ENCODE measurements at places on chromosomes 5 and 9.

GRCh38 chr5:149110406-149110805 is 30.9 kb upstream of the ABLIM3 start:
- DNase-seq: no peak

- no peak for DNase-seq
These were observed 75.5 kb upstream of the PRRC1 start for GRCh38 chr5:127441799-127442484.

- no peak for DNase-seq
These were observed 176.1 kb downstream of the PCSK1 start for GRCh38 chr5:96256795-96257470.

DNA sequence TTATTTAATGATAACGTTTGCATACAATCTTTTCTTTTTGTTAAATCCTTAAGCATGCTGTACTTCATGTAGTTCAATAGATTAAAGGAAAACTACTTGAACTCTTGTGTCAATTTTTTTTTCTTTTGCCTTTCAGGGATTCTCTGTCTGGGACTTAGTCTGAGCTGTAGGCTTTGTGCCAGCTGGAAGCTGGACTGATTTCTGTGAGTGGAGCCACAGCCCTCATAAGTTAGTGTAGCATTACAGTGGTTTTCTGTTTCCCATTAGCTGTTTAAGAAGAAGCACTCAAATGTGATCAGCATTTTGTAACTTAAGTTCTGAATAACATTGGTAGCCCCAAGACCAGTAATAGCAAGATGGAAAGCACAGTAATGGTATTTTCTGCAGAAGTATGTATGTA is 330.6 kb upstream of the MEF2C start:
- DNase-seq: no peak

- no peak for DNase-seq
These were observed 42.9 kb downstream of the GLRX start for GRCh38 chr5:95779611-95780010.

- DNase-seq: no peak
These were observed 151.7 kb upstream of the ELL2 start for GRCh38 chr5:96113170-96113939.

- DNase-seq: no peak
These were observed 76.8 kb downstream of the MVB12B start for GRCh38 chr9:126403397-126403796.

- no peak for DNase-seq
These were observed 44.9 kb upstream of the GNPDA1 start for GRCh38 chr5:142057697-142058056.

GRCh38 chr9:96856363-96857286 is 2.3 kb upstream of the ZNF782 start:
- peak; percentile 5 for DNase-seq

GRCh38 chr5:9557696-9558095 is 11.8 kb upstream of the SEMA5A start:
- DNase-seq: no peak

GRCh38 chr5:153636670-153637451 is 146.4 kb downstream of the GRIA1 start:
- no peak for DNase-seq

DNA sequence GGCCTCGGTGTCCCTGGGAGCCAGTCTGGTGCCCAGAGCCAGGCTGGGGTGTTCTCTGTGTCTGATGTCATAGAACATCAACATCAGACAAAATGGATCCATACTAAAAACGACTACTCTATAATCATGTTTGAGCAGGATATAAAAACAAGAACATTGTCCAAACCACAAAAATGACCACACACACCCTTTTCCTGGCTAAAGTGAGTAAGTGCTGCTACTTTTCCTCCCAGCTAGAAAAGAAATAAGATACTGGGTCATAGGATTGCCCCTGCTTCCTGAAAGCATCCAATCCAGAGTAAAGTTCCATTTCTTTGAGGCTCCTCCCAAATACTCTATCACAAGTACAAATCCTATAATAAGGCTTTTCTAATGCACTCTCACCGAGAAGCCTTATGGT is 19.7 kb upstream of the TRAF1 start:
- DNase-seq: no peak

GRCh38 chr5:139634028-139634325 is 14.2 kb upstream of the CXXC5 start:
- no peak for DNase-seq

DNA sequence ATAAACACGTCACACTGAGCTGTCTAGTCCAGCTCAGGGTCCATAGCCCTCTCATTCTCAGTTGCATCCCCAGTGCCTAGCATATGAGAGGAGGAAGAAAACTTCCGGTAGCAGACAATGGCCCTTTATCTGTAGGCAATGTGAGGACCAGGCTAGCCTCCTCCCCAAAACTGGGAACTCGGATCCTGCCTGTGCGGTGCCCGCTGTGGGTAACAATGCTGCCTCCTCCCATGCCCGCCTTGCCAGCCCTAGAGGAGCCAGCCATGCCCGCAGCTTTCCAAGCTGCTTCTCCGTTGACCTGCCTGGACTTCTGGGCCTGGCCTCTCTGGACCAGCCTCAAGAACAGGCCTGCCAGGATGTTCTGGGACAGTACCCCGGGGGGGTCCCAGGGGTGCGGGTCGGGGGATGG is 74.6 kb upstream of the ORM1 start:
- DNase-seq: no peak

- DNase-seq: no peak
These were observed 545.5 kb upstream of the DAB2 start for GRCh38 chr5:39970117-39970798.

- DNase-seq: no peak
These were observed 29.0 kb downstream of the KLF9 start for GRCh38 chr9:70385426-70385825.

DNA sequence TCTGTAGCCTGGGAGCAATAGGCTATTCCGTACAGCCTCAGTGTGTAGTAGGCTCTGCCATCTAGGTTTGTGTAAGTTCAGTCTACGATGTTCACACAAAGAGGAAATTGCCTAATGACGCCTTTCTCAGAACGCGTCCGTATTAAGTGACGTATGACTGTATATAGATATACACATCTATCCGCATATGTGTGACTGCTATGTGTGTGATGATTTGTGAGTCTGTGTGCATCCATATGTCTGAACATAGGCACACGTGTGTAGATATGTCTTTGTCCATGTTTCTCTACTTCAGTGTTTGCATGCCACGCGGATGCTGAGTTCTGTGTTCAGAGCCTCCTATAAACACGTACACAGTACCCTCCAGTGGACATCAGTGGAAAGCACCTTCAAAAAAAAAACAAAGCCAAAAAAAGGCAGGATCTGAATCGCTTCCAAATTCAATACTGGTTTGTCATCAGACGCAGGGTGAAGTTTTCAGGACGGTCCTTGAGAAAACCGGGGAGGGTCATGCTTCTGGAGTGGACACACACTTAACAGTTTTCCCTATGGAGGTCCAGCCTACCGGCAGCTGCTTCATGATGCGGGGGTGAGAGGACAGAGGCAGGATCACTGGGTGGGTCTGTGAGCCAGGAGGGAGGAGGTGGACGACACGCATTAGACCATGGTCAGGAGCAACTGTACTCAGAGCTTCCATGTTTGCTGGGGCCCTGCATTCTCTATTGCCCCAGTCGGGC is 29.5 kb upstream of the ALDH1B1 start:
- peak; percentile 63 for DNase-seq

DNA sequence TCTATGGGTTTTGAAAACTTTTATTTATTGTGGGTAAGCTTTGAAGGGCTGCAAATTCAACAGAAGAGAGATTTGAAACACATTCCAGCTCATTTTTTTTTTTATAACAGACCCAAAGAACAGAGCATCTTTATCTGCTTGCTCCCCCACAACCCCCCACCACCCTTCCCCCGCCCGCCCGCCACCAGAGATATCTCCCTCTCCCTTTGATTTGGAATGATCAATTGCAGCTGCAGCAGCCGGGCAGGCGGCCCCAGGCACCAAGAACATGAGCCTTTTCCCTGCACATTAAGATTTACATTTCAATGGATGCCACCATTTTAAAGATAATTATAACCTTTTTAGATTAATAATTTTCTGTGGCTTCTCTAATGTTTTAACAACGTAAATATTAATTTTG is 510.9 kb downstream of the ZNF608 start:
- no peak for DNase-seq

- DNase-seq: no peak
These were observed 1.8 kb upstream of the INIP start for GRCh38 chr9:112719696-112720095.

DNA sequence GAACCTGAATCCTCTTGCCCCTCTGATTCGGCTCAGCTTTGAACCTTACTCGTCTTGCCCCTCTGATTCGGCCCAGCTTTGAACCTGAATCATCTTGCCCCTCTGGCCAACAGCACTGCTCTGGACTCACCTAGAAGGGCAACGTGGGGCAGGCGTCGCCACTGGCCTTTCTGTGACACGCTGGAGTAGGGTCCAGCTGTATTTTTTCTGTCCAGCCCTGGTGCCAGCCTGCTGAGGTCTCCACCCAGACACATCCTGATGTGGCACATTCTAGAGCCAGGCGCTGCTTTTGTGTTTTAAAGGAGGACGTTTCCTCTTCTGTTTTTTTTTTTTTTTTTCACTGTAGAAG is 15.2 kb upstream of the CPEB4 start:
- no peak for DNase-seq

GRCh38 chr5:1850324-1851154 is 32.2 kb downstream of the IRX4 start:
- DNase-seq: no peak

- no peak for DNase-seq
These were observed 68.9 kb downstream of the SH3RF2 start for GRCh38 chr5:146005264-146005663.

DNA sequence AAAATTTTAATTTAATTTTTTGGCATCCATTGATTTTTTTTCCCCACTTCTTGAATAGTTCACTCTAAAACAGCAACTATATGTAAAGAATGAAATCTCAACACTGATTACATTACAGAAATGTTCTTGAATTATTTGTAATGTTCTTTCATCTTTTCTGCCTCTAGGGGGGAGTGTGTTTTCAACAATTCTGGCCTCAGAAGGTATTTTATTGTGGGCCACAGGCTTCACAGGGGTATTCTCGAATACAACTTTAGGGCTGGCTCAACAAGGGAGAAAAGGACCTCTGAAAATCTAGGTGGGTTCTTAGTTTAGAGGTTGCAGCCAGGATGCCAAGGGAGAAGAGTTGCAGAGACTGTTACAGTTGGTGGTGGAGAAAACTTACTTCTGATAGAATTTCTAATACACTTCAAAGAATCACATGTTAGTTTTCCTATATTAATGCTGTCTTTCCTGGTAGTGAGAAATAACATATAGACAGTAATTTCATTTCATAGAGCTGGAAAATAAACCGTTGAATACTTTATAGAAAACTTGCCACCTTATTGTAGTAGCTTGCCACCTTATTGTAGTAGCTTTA is 3.6 kb upstream of the NPR3 start:
- DNase-seq: no peak

DNA sequence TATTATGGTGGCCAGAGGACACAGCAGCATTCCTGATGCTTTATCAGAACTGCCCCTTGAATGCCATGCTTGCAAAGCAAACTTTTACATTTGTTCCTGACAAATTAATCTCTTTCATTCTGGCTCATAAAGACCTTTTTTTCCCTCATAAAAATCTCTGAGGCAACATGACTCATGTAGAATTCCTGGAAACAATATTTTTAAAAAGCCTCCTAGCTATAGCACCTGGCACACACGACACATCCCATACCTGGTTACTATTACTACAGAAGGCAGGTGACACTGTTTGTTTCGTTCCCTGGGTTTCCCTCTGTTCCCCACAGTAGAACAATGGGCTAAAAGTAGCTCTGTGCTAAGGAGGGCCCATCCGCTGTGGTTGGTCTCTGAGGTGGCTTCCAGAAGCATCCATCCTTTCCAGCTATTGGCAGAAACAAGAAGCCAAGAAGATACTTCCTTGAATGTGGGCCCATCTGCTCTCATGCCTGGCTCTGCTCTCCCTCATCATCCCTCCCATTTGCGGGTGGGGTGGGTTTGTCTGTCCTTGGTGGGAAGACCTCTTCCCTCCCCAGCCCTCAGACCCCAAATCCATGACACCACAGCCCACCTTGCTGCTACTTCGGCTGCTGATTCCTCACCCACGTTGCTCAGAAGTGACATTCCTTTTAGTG is 59.1 kb downstream of the GALNT12 start:
- no peak for DNase-seq

- no peak for DNase-seq
These were observed 82.9 kb downstream of the PJA2 start for GRCh38 chr5:109326919-109327318.

DNA sequence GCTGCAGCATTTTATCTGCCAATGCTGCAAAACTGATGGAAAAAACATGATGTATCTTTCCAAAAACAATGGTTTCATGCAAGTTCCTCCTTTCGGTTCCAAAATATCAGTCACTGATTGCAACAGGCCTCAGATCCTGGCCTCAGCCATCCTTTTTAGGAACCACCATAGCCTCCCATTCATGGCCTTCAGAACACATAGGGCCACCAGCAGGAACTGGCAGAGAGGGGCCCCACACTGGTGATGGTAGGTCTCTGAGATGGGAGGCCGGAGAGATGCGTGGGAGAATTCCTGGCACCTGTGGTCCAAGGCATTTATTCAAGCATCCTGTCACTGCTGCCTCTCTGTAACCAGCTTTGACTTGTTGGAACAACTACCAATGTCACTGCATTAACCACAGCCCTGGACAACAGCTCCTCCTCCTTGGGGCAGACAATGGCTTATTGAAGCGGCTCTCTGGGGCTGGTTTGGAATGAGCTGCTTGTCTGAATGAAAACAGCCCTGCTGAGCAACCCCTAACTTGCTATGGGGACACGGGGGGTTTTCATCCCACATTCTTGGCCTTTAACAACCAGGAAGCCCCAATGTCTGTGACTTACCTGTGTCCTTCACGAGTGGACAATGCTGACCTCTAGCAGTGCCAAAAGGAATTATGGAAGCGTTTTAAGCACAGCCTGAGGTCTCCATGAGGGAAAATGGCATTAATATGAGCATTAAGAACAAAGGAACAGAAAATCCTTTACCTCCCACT is 108.1 kb downstream of the LHFPL2 start:
- no peak for DNase-seq

- DNase-seq: no peak
These were observed 2.7 kb downstream of the NDUFB6 start for GRCh38 chr9:32570262-32570661.

DNA sequence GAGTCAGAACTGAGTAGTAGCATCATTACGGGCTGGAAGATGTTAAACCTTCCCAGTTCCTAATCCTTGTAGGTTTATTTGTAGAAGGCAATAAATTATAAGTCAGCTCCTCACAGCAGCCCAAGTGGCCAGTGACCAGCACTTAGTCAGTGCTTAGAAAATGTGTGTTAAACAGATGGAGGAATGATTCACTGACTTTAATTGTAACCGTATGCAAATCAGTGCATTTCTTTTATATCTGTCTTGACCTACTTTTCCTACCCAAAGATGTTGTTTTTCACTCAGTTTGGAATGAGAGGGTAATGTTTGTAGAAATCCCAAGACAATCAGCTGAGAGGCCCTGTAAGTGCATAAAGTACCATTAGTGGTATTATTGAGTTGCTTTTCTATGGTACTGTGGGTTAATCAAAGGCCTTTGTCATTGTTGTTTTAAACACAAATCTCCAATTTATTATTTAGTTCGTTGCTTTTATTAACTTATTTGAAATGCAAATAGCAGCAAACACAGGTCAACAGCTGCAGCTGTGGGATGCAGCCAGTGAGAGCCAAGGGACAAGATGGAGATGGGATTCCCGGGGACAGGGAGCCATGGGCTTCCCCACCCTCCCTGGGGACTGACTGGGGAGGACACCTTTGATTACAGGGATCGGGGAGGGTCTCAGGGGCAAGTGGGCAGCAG is 49.8 kb downstream of the MAP1B start:
- DNase-seq: no peak
